ENCODE measurements at places on chromosomes 4 and X.

DNA sequence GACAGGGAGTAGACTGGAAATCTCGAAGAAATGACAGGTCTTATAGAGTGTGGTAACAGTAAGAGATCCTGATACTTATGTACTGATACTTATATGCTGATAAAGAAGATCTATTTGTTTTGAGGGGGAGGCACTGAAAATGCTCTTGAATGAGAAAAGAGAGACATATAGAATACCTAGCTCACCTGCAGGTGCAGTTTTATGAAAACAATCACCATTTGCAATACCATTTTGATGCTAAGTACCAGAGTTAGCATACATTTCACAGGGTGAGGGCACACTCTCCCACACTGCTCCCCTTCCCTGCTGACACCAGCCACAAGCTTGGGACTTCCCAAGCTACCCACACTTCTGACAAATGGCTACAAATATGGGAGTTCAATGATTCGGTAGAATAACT, 1490.1 kb upstream of the IGFBP7 start:
- no peak for DNase-seq

GRCh38 chr4:121939690-121940089, 12.2 kb downstream of the TRPC3 start:
- no peak for DNase-seq

DNA sequence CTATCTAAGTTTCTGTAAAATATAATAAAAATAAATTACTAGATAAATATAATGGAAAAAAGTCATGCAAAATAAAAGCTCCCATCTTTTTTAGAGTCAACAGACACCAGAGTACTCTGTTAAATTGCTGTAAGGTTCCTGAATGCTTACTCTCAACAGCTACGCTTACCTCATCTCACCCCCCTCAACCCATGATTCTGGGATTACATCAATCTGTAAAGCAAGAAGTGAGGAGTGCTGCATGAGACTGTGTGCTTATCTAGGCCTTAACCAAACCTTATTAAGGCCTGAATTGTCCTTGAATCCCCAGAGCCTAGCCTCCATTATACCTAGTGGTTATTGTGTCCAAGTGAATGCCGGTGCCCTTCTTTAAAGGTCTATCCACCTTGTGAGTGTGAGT, 735.8 kb downstream of the RPA4 start:
- no peak for DNase-seq

DNA sequence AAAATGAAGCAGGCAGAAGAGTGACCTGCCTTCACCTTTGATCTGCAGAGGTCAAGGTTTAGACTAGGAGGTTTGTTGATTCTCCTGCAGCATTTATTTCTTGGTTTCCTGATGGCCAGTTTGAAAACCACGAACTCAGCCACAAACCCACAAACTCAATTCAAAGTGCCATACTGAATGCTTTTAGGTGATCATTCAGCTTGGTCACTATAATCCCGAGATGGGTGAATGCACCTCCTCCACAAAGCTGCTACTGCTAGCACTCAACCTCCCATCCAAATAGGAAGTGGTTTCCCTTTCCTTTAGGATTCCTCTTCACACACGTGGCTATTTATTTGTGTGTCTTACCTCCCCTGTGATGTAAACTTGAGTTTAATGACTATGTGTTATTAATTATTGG, 225.2 kb downstream of the MID1 start:
- DNase-seq = no peak

DNA sequence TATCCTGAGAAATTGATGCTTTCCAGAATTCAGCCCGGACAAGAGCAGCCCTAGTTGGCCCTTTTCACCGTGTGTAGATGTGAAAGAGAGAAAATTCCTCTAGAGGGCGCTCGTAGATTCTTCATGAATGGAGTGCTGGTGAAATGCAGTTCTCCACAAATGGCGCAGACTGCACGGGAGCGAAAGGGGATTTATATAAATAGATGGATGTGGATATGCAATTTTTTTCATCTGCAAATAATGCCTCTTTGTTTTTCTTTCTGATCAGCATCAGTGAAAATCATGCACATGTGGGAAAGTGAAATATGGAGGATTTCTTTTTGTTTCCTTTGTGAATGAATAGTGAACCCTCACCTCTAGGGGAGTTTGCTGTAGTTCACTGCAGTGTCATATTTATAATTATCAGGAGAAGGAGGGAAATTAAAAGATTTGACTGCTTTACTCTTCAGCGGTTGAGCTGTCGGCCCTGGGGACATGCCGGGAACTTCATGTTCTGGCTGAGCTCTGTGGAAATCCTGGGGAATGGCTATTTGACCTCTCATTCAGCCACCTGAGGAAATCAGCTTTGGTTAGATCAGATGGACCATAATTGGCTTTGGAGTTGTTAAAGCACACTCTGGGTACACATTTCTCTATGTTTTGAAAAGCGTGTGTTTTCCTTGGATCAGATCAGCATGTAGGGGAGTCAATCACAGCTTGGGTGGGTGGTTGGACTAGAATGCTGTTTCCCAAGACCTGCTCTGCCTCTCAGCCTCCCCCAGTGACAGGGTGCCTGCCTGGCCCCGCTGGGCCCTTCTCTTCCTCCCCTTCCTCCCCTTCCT, 115.0 kb upstream of the SHISA3 start:
- DNase-seq = peak; percentile 87

- DNase-seq = peak; percentile 64
These were observed 1.1 kb downstream of the MAML3 start for GRCh38 chr4:140152751-140153418.

DNA sequence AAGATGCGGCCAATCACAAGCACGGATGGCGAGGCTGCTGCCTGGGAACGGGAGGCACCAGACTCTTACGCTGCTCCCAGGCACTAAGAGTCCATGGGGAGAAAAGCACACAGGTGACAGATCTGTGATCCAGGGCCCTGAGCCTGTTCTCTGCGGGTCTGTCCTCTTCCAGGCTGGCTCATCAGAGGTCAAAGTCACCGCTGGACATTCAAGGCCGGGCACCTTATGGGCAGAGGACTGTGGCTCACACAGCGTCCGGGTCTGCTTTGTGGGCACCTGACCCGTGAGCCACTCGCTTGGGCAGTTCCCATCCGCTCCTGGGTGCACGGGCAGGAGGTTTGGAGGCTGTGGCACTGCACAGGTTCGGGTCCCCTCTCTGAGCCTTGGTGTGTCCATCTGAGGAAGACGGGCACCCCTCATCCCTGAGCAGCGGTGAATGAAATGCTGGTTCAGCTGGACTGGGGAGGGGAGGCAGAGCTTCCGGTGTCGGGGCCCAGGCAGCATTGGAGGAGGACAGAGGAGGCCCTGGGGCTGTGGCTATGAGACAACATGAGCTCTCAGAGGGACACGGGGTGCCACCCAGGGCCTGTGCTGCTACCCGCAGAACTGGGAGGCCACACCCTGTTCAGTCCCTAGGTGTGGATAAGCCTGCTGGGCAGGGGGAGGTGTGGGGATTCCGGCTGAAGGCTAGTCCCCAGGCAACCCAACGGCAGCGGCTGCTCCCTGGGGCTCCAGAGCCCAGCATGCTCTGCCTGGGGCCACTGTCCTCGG, 61.2 kb upstream of the AFAP1 start:
- no peak for DNase-seq

- DNase-seq = no peak
These were observed 46.4 kb downstream of the MAMLD1 start for GRCh38 chrX:150409486-150409885.

DNA sequence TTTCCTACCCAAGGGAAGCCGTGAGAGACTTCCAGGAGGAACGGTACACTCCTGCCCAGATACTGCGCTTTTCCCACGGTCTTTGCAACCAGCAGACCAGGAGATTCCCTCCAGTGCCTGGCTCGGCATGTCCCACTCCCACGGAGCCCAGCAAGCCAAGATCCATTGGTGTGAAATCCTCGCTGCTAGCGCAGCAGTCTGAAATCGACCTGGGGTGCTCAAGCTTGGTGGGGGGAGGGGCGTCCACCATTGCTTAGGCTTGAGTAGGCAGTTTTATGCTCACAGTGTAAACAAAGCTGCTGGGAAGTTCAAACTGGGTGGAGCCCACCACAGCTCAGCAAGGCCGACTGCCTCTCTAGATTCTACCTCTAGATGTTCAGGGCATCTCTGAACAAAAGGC, 284.8 kb upstream of the FGF13 start:
- no peak for DNase-seq

DNA sequence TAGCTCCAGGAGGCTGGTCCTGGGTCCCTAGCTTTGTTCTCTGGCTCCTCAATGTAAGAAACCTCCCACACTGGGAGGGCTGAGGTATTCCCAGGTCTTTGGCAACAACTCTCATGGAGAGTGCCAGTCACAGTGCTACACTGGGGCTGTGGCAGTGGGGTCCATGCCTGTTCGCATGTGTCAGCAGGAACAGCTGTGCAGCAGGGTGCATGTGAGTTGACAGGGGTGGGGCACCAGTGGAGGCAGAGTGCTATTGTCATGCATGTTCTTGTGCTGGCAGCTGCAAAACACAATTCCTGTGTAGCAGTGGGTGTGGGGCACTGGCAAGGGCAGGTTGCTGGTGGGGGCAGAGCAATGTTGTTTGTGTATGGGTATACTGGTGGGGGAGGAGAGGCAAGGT, 246.0 kb downstream of the CXXC4 start:
- DNase-seq = no peak

DNA sequence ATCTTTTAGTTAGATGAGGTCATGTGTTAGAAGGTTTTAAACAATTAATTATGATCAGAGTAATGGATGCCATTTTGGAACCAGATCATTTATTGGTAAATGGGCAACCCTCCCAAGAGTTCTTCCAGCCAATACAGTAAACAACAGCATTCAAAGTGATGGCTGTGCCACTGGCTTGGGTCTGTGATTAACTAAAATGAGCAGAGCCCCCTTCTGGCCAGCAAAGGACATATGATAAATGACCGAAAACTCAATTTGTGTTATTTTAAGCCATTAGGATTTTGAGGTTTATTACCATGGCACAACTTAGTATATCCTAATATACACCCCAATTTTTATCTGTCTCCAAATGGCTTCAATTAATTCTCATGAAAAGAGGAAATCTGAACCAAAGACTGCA, 90.8 kb upstream of the NPFFR2 start:
- peak; percentile 34 for DNase-seq

GRCh38 chr4:13539047-13539618, 5.2 kb downstream of the NKX3-2 start:
- DNase-seq = no peak

- DNase-seq = no peak
These were observed 35.8 kb downstream of the ARHGEF38 start for GRCh38 chr4:105588252-105588651.

- no peak for DNase-seq
These were observed 52.0 kb upstream of the HS3ST1 start for GRCh38 chr4:11480683-11481082.

- DNase-seq = peak; percentile 36
These were observed 58.8 kb downstream of the SPINK2 start for GRCh38 chr4:56762484-56763250.

- DNase-seq = no peak
These were observed 229.2 kb upstream of the INTU start for GRCh38 chr4:127403471-127404084.

- no peak for DNase-seq
These were observed 9.7 kb upstream of the TMEM165 start for GRCh38 chr4:55386073-55386472.

DNA sequence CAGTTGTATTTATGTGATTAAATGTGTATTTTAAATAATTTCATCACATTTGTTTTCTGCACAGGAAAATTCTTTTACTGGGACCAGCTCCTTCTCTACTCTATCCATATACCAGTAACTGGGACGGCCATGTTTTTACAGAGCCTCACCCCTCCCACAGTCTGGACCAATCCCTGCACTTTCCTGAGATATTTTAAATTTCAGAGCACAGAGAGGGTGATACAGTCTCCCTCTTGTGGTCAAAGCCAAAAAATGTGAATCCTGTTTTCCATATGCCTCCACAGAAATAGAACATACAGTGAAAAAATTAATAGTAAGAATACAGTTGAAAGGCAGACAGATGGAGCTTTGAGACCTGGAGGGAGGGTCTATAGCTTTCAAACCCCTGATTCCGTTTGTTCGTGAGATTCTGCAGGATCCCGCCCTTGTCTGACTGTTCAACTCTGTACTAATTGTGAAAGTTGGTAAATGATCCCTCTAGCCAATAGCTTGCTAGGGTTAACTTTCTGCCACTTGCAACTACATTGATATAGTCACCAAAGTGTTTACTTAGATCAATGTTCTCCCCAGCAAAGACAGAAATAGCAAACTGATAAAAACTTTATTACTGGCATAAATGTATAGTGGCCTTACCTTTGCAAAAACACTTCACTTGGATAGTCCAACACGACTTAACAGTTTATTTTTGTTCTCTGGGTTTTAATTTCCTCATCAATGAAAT, 172.2 kb downstream of the PPARGC1A start:
- peak; percentile 45 for DNase-seq

GRCh38 chr4:10958226-10958856, 273.8 kb upstream of the CLNK start:
- DNase-seq = no peak

- DNase-seq = no peak
These were observed 6.8 kb downstream of the MAEA start for GRCh38 chr4:1296324-1297022.

- DNase-seq = no peak
These were observed 10.0 kb downstream of the CLCN4 start for GRCh38 chrX:10166731-10167151.

DNA sequence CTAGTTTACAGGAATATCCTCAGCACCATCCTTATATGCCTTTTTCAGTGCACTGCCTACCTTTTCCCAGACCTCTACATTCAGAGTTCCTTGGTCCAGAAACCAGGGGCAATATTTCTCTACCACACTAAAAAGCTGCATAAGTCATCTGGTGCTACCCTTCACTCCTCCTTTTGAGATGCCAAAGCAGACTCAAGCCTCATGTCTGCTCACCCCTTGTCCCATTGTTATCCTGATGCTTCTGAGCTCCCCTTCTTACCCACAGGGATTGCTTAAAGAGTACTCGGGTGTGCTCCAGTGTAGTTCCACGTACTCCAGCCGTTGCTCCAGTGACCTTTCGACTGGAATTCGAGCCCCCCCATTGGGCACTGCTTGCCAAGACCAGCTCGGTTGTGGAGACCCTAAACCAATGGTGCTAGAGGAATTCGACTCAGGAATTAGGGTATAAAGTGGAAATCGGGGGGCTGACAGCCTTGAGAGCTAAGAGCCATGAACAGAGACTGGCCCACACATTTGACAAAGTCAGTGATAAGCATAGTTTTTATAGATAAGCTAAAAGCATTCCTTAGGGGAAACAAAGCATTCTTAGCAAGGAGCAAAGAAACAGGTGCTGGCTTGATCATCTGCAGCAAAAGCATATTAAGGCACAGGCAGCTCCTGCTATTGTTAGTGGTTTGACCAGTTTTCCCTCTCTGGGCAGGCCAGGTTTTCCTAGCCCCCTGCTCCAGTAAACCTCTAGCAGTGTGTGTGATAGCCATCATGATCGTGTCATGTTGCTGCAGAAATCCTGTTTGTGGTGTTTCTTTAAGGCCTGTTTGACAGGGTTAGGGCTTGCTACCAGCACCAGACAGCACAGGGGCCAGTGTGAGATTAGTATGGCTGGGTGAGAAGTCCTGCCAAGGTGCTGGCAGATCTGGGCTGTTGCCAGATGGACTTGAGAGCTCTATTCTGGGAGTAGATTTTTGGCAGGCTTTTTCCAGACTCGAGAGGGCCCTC, 57.5 kb upstream of the WDR1 start:
- DNase-seq = peak; percentile 10

GRCh38 chrX:37641859-37642258, 43.7 kb upstream of the XK start:
- no peak for DNase-seq

- DNase-seq = no peak
These were observed 1152.1 kb downstream of the FAT4 start for GRCh38 chr4:126466848-126467247.
